ENCODE measurements at places on chromosomes 7 and 10.

- DNase-seq = no peak
Observed at GRCh38 chr10:30417301-30417700, 16.7 kb upstream of the MAP3K8 start.

- DNase-seq = no peak
Observed at GRCh38 chr10:94115725-94116124, 122.0 kb downstream of the PLCE1 start.

DNA sequence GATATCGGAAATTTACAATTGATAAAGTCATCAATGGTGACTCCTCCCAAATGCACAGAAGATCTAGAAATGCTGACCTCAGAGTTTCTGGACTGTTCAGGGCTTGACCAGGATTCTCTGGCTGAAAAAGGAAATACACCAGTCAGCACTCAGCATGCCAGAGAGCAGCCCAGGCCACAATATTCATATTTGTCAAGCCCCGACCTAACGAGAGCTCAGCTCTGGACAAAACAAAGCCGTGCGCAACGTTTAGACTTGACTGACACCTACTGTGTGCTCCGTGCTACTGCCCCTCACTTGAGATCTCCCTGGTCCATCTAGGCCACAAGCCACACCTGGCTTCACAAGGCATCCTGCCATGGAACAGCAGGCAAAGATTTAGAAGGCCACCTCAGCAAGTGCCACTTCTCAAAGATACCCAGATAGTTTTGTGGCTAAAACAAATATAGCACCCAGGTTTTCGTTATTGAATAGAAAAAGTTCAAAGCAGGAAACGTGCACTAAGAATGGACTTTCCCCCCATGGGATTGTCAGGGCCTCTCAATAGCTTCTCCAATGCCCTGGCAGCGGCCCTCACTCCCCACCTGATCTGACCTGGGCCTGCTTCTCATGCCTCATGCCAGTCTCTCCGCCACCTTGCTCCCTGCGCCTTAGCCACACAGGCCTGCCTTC lies 218.3 kb downstream of the FAM107B start:
- DNase-seq = no peak

DNA sequence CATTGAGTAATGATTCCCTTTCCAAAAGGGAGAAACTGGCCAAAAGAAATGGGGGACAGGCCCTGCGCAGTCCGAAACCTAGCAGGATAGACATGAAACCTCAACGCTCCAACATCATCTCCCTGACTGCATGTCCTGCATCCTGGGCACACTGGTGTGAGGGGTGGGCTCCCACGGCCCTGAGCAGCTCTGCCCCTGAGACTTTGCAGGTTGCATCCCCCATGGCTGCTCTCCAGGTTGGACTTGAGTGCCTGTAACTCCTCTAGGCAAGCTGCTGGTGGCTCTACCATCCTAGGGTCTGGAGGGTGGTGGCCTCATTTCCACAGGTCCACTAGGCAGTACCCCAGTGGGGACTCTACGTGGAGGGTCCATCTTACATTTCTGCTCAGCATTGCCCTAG lies 16.3 kb upstream of the CRYGN start:
- DNase-seq = no peak

DNA sequence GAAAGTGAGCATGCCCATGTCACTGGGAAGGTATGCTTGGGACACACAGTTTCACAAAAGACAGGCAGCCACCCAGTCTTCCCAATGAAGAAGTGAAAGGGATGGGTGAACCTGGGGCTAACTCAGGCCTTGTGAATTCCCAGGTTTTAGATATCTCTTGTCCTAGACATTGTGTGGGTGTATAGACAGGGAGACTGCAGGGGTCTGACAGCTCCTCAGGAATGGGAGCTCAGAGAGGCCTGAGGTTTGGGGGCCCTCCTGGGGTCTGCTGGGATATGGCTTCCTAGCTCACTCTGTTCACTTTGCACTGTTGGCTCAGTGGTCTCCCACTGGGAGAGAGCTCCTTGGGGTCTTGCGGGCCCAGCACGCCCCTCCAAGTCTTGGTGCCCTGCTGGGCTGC lies 47.0 kb downstream of the WDFY4 start:
- no peak for DNase-seq

GRCh38 chr10:2117641-2118040 lies 380.3 kb upstream of the ADARB2 start:
- no peak for DNase-seq

DNA sequence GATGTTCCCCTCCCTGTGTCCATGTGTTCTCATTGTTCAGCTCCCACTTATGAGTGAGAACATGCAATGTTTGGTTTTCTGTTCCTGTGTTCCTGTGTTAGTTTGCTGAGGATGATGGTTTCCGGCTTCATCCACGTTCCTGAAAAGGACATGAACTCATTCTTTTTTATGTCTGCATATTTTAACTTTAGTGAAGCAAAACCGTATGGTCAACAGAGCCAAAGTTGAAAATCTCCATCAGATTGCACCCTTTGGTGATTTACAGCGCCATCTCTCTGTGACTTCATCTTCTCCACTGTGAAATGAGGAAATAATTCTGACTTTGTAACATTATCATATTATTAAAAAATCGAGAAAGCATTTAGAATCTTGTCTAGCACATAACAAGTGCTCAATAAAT lies 132.3 kb upstream of the PLXDC2 start:
- no peak for DNase-seq

- no peak for DNase-seq
Observed at GRCh38 chr7:150317748-150318444, 5.3 kb upstream of the LRRC61 start.

DNA sequence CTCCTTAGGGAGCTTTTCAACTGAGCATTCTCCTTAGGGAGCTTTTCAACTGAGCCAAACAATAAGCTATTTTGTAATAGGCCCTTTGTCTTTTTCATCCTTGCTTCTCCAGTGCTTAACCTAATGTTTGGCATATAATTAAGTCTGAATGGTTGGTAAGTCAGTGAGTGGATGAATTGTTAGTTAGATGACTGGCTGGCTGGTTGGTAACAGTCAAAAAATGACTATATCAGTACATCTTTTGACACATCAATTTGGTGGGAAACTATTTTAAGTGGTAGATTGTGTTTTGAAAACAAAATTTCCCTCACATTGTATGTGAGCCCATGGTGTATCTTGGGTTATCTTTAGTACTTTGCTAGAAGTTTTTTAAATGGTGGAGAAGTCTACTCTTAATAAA lies 16.4 kb downstream of the ING3 start:
- DNase-seq = no peak

DNA sequence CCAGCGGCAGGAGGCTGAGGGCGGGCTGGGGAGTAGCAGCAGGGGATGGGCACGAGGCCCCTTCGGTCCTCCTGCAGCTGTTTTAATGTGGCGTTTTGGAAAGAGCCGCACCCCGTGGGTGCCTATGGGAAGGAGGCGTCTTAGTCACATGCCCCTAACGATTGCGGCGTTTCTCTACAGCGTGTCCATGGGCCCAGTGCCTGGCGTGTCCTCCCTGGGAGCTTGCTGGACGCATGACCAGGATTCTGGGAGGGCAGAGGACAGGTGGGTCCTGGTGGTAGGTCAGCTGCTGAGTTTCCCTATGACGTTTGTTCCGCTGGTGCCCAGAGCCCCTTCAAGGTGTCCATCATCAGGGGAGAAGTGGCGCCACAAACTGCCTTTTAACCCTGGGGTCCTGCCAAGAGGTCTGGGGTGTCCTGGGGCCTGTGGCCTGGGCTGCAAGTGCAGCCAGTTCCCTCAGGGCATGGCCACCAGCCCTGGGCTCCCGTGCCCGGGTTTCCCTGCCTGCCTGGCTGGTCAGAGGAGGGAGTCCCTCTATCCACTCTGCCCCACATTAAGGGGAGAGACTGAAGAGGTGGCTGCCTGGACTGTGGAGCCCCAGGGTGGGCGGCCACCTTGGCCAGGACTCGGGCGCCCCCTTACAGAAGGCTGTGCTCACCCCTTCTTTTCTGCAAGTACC lies 48.7 kb downstream of the PWWP2B start:
- no peak for DNase-seq

- no peak for DNase-seq
Observed at GRCh38 chr10:112913255-112913654, 36.8 kb upstream of the TCF7L2 start.

DNA sequence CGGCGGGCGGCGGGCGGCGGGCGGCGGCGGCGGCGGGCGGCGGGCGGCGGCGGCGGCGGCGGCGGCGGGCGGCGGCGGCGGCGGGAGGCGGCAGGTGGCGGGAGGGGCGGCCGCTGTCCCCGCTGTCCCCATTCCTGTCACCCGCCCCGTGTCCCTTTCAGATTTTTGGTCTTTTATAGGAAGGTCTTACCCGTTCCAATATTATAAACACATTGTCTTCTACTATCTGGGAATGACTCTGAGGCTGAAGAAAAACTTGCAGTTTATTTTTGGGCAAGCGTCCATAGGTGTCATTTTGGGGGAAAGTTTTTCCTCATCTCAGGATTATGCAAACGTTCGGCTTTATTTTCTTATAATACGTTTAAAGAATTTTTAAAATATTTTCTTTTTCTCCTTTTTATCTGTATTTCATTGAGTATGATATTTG lies 578 bp downstream of the ZNF713 start:
- DNase-seq = no peak

- DNase-seq = no peak
Observed at GRCh38 chr10:34075254-34075926, 739.7 kb downstream of the PARD3 start.

DNA sequence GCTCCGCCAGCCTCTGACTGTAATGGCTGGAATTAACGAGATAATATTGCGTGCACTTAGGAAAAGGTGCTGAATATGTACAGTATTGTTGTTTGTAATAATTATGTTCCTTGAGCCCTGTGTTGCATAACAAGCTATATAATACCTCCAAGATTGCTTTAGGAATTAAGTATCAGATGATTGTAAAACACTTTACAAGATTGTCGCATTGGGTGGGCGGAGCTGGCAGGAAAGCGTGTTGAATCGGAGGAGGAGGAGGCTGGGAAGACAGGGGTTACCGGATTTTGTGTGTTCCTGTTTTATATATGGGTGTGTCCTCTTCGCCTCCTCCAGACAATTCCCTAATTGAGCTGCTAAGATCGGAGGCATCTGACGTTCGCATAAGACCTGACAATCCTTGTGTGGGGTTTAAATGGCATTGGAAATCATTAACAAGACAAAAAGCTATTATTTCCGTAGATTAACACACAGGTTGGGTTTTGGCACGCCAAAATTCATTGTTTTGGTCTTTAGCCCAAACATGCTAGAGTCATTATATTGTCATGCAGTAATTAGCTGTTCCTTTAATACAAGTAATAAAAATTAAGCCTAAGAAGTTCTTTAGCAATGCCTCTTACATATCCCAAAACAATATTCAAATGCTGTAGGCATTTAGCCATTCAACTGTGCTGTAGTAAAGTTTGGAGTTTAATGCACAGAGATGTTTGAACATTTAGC lies 192.9 kb upstream of the SH2B2 start:
- no peak for DNase-seq

DNA sequence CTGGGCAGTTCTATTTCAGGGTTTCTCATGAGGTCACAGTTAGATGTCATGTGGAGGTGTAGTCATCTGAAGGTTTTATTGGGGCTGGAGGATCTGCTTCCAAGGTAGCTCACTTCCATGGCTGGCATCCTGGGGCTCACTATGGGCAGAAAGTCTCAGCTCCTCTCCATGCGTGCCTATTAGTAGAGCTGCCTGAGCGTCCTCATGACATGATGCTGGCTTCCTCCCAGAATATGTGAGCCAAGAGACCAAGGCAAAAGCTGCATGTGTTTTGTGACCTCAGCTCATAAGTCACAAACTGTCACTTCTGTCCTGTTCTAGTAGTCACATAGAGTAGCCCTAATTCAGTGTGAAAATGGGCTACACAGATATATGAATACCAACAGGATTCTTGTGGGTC lies 524.4 kb downstream of the SUGCT start:
- no peak for DNase-seq
